ENCODE measurements at places on chromosomes 5 and 9.

DNA sequence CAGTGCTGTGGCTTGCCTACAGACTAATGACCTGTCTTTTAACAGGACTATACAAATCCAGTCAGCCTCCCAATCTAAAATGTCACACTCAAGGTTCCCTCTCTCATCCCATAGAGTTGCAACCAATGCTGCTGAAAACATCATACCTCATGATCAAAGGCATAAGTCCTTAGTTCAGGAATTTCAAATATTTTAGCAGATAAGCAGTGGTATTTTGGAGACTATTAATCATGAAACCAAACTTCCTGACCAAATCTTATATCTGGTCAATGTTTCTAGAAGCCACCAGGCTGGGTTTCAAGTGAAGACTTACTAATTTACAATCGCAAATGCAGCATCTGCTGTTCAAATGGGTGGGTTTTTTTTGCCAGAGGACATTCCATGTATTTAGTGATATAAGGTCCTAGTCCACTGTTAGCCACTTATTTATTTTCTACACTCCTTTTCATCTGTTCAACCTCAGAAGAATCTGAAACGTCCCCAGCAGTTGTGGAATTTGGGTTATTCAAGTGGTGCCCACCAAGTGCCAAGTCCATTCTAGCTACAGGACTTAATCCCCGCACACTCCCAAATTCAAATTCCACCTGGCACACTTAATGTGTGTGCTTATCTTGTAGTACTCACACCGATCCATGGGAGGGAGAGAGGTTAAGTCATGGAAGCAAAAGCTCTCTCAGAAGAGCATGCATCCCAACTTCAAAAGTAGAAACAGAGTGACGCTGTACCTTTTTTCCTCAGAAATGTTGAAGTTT is 5.8 kb downstream of the TAS2R1 start:
- DNase-seq: no peak

GRCh38 chr5:172769342-172769615 is 1.7 kb downstream of the DUSP1 start:
- DNase-seq: no peak

GRCh38 chr9:3762076-3762475 is 236.3 kb upstream of the RFX3 start:
- DNase-seq: no peak

DNA sequence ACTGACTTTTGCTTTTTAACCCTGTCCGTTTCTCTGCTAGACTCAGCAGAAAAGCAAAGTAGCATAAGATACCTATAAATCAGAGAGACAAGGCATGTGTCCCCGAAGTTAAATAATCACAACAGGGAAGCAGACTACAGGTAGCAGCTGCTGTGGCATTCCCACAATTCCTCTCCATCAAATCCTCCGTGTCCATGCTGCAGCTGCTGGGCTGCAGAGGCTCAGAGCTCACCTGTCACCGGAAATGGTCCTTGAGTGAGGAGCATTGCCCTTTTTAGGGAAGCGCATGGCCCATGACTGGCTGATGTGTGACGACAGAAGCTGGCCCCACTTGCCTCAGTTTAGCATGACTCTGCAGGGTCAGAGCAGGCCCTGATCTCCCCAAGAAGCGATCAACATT is 125.0 kb downstream of the MSX2 start:
- no peak for DNase-seq

DNA sequence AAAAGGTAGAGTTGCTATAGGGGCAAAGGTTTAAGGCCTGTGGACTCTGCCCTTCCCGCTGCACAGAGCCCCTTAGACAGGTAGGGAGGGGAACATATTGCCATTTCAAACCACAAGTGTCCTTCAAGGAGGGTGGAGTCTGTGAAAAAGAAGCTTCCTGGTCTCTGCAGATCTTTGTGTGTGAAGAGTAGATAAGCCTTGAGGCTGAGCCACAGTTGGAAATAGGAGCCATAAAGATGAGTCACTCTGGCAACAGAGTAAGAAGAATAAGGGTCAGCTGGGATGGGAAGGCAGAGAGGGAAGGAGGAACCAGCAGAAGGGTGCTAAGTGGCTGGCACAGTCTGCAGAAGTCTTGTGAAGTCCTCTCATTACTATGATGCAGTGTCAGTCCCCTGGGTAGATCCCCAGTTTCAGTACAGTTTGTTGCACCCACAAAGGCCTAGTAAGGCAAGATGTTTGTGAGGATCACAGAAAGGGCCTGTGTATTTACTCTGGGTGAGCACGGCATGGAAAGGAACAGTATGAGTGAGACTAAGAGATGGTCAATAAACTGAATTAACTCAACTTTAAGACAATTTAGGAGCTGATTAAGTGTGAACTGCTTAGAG is 18.1 kb downstream of the GRXCR2 start:
- no peak for DNase-seq

GRCh38 chr9:83218411-83219090 is 155.6 kb upstream of the RASEF start:
- DNase-seq: no peak

- no peak for DNase-seq
Measured at GRCh38 chr5:13944560-13945199, at the start of gene DNAH5. TSS of gene DNAH5 (minus strand) at chr5:13944688. CDS start at chr5:13944438, 250 bp downstream.

GRCh38 chr5:128328446-128328845 is 209.6 kb downstream of the FBN2 start:
- no peak for DNase-seq

DNA sequence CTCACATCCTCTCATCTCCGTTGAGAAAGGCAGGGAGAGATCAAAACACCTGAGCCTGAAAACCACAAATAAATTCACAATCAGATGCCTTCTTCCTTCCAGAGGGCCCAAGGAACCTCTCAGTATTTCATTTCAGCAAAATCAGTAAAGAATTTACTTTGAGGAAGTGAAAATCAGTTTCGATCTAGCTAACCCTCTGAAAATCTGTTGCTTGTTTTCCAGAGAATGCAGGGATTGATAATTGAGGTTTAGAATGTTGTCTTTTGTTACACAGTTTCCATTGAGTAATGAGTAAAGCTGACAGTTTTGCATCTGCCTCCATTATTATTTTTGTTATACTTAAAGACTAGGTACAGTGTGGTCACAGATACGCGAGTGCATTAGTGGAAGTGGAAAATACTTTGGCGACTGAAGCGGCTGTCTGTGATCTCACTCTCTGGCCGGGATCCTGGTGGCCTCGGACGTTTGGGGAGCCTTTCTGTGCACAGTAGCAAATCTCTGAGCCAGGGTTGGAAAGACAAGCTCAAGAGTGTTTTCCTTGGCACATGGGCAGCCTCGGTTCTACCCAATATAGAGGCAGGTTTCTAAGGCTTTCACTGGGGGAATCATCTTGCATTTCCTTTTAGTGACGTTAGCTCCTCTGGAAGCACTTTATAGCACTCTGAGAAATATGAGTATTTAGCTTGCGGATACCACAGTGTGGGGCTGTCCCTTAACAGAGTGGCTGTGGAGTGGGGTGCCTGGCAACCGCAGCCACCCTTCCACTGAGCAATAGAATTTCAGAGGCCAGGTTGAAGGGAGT is 32.2 kb upstream of the ANGPTL2 start:
- peak; percentile 66 for DNase-seq

- no peak for DNase-seq
Measured at GRCh38 chr5:139915266-139915665, 119.7 kb downstream of the PSD2 start.

- no peak for DNase-seq
Measured at GRCh38 chr5:130808691-130809090, 356.4 kb downstream of the HINT1 start.

DNA sequence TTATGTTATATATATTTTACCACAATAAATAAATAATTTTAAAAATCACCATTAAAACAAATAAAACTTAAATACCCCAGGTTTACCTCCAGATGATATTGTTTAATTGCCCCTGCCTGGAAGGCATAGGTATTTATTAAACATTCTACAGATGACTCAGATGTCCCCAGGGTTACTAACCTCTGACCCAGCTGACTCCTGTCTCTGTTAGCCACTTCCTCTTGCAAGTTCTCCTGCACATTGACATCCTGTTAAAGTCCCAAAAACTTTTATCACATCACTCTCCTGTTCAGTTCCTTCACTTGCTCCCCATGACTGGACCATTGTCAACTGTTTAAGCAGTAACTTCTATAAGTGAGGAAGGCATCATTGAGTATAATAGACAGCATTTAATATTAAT is 37.0 kb upstream of the RAB3C start:
- no peak for DNase-seq
